Activated effector memory CD4-positive, alpha-beta T cell treated with anti-CD3 and anti-CD28 coated beads, Interleukin-2, amount 50 U/mL, for 16 hours (primary cell): ENCODE measurements at places on chromosomes 5 and 9.

DNA sequence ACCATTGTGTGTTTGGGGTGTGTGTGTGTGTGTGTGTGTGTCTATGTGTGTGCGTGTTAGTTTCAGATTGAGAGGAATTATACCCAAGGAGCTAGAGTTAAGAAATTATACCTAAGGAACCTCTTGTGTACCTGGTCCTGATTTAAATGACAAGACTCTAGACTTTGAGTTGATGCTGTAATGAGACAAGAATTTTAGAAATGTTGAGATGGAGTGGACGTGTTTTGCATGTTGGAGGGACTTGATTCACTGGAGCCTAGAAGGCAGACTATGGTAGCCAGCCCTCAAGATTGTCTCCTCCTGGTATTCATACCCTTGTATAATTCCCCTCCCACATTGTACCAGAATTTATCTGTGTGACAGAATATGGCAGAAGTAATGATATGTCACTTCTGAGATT is 52.4 kb upstream of the HSPB3 start:
- DNase-seq, result no peak

GRCh38 chr9:123615381-123615780 is 259.4 kb downstream of the CRB2 start:
- DNase-seq, result no peak

DNA sequence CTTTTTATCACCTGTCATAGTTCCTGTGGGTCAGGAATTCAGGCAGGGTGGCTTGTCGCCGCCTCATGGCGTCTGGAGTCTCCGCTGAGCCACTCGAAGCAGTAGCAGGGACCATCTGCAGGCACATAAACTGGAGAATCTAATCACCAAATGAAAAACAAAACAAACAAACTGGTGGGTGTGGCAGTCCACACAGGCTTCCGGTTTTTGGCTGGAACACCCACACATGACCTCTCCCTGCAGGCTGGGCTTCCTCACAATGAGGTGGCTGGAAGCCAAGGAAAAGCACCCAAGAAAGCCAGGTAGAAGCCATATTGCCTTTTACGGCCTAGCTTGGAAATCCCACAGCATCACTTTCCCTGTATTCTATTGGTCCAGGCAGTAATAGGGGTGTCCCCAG is 197.0 kb downstream of the SYK start:
- no peak for DNase-seq

DNA sequence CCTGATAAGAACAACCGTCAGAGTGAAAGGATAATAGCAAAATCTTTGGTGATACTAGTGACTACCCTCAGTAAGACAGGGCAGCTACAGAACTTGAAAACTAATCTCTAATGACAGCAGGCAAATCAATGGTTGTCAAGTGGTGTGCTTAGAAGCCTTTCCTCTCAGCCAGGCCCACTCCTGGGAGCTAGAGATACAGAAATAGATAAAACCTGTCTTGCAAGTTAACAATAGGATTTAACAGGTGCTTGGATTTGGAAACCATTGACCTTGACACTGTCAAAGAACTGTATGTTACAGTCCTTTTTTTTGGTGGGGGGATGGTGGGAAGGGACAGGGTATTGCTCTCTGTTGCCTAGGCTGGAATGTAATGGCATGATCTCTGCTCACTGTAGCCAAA is 118.6 kb downstream of the BASP1 start:
- DNase-seq, result no peak

DNA sequence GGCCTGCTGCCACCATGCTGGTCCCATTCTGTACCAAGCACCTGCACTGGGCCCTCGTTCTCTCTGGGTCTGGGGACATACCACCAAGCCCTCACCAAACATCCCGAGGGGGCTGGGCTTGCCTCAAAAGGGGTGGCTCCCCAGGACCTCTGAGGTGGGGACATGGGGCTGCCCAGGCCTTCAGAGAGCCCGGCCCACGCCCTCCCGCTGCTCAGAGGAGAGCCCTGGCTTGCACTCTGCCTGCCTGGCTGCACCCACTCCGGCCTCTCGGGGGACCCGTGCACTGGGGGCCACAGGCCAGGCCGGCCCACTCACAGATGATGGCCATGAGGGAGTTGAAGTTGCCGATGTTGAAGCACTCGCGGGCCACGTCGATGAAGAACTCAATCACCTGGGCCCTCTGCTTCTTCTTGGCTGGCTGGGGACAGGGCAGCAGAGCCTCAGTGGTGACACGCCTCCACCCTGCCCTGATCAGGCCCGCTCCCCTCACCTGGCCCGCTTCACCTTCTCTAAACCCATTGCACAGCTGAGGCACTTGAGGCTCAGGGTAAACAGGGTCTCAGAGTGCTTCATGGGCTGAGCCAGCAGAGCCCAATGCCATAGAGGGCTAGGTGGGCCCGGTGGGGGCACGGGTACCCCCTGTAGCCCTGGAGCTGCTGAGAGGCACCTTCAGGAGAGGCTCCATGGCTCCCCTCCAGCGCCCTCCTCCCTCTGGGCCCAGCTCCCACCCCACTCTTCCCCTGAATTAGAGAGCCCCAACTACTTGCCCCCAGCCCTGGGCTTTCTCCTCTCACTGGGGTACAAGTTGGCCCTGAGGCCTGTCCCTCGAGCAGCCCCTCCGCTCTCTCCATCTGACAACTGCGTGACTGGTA is 47.7 kb upstream of the RNF130 start:
- peak; percentile 60 for DNase-seq

- no peak for DNase-seq
These were observed 465.4 kb upstream of the CDH9 start for GRCh38 chr5:27503813-27504212.

DNA sequence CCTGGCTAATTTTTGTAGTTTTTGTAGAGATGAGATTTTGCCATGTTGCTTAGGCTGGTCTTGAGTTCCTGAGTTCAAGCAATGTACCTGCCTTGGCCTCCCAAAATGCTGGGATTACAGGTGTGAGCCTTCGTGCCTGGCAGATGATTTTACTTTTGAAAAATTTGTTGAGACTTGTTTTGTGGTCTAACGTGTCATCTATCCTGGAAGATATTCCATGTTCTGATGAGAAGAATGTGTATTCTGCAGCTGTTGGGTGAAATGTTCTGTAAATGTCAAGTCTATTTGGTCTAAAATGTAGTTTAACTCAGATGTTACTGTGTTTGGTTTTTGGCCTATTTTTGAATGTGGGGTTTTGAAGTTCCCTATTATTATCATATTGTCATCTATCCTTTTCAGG is 145.6 kb downstream of the XRCC4 start:
- DNase-seq, result no peak

GRCh38 chr5:105922080-105922479 is 1748.7 kb downstream of the EFNA5 start:
- DNase-seq, result no peak

- DNase-seq, result no peak
These were observed 31.8 kb upstream of the PTGS1 start for GRCh38 chr9:122338994-122339393.

DNA sequence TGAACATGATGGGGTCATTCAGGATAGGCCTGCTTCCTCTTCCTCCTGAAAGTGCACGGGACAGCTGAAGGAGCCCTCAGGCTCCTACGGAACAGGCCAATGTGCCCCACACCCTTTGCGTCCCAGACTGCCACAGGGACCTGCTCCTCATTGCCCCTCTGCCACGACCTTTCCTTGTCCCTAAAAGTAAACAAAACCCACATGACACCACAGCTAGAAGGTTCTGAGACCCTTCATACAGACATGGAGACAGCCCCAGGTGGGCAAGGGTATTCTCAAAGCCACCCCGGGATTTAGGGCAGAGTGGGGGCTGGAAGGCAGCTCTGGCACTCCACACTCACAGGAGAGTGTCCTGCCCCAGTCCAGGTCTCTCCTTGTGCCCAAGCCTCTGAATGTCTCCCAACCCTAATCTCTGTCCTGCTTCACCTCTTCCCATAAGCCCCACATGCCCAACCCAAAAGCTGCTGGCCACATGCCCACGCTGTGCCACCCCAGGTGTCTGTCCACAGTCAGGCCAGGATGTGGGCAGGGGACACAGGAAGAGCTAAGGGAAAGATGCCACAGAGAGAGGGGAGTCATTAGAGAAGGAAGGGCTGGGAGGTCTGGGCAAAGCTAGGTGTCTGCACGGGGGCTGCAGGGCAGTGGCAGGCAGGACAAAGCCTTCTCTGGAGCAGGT is 800 bp downstream of the AMBP start:
- peak; percentile 50 for DNase-seq

GRCh38 chr9:118414676-118415075 is 710.5 kb downstream of the TLR4 start:
- no peak for DNase-seq

DNA sequence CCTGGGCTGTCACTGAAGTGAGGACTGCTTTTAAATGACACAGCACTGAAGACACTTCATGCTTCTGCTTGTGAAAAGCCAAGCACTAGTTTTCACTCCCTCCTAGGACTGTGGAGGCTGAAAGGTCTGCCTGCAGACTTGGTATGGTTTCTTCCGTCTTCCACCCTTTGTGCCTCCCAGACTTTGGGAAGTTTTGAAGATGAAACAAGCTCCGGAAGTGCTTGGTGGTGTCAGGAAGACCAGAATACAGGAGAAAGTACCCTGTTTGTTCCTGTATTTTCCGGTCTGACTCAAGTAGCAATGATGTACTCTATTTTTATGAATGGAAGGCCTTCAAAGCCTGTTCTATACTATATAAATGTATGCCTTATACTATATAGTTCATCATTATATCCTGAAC is 222.7 kb downstream of the PDZD2 start:
- no peak for DNase-seq

DNA sequence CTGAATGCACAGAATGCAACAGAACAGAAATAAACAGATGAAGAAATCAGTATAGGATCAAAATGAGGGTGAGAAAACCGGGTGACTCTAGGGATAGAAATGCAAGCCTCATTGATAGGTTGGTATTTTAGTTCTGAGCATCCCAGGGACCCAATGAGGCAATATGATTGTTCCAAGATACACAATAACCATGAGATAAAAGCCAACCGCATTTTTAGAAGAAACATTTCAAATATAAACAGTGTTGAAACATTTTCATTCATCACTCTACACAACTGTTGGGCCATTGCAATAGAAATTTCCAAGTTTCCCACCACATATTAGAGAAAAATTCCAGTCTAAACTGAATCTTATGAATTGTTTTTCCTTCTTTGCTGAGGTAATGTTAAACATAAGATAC is 452.3 kb upstream of the PTGER4 start:
- DNase-seq, result no peak

DNA sequence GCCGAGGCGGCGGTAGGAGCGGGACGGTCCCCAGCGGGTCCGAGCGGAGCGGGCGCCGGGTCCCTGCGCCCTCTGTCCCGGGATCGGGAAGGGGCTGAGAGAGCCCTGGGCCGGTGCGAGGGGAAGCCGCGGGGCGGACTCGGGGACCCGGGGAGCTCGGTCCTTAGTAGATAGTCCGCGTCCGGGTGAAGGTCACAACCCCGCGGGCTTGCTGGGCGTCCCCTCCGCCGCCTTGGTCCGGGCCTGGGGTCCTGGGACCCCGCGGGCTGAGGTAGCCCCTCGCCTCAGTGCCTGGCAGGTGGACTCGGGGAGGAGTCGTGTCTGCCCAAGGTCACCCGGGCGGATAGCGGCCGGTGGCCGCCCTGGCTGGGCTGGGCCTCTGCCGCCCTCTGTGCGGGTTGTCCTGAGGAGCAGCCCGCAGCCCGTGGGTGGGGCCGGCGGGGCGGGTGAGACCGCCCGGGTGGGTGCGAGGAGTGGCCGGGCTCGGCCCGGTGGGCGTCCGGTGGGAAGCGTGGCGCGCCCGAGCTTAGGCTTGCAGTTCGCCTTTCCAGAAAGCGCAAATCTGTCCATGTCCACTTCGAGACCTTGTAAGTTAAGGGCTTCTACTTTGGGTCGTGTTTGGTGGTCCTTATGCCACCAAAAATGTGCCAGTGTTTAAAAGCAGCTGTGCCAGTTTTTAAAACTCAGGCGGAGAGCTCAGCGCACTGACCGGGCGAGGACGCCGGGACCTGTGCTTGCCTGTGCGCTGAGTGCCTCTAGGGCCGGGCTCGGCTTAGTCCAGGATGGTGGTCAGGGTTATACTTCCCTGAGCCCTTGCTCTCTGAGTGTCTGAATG is 554 bp downstream of the SDHA start:
- DNase-seq, result peak; percentile 73

DNA sequence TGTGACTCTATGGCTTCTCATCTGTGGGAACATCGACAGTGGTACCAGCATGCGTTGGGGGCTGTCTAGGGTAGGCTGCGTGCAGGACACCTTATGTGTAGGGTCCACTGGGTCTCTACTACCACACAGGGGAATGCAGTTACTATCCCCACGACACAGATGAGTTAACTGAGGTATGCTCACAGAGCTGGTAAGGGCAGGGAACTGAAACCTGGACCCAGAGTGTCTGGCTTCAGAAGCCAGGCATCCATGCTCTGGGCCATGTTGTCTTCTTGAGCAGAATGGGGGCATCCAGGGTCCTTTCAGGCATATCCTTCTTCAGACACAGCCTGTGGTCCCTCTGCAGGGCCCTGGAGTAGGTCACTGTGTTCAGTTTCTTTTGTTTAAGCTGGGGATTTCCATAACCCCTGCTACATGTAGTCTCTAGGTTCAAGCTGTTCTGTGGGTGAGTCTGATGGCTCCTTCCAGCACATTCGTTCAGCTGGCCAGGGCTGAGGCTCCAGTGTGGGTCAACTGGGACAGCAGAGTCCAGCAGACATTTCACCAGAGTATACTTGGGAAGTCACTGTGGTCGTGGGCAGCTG is 148.8 kb downstream of the GADD45G start:
- DNase-seq, result no peak
